ENCODE measurements at places on chromosomes 1 and 21.

GRCh38 chr1:202110977-202111376 lies 11.7 kb upstream of the GPR37L1 start:
- DNase-seq: no peak

DNA sequence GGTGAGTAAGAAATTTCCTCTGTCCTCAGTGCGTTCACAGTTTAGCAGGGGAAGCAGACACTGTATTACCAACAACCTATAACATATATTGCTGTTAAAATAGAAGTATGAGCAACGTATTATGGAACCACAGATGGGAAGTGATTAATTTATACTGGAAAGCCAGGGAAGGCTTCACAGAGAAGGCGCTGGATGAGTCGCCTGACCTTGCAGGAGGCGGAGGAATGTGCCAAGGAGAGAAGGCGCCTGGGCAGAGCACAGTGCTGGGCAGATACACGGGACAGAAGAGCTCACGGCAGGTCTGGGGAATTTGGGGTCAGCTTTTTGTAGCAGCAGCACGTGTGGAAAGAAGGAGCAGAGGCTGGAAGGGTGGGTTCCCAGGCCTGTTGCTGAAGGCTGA lies 116.3 kb downstream of the DHRS3 start:
- no peak for DNase-seq

DNA sequence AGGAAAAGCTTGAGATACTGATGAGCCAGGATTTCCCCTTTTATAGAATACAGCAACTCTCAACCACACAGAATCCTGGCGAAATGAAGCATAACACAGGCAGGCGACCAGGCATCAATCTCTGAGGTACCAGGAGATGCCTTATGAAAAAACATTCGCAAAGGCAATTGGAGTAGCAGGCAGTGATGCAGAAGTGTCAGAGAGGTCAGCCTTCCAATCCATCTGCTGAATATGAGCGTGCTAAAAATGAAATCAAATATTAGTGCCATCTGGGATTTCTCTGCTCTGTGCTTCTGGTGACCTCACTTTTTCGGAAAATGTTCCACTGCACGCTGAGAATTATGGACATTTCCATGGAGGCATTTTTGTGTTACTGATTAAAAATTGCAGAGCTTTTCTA lies 258.8 kb downstream of the VAV3 start:
- no peak for DNase-seq

- DNase-seq: no peak
These were observed 116.9 kb upstream of the CD34 start for GRCh38 chr1:208027861-208028260.

GRCh38 chr1:105072850-105073249 lies 1323.2 kb downstream of the AMY1C start:
- DNase-seq: no peak

GRCh38 chr1:11248169-11248568 lies 14.2 kb downstream of the MTOR start:
- no peak for DNase-seq

DNA sequence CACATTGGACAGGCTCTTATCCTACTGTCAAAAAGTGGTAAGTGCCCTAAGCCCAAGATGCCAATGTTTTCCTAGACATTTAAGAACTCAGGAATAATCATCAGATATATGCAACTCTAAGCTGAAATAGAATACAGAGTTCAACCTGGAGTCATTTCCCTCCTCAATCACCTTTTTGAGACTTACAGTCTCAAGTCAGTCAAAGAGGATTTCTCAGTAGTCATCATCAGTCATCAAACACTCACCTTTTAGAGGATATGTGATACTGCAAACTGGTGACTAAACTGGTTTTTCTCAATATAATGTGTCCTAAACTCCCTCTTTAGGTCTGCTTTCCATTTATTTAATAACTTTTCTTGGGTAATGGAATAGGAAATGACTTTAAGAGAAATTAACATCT lies 145.3 kb upstream of the ADAMTS5 start:
- no peak for DNase-seq

DNA sequence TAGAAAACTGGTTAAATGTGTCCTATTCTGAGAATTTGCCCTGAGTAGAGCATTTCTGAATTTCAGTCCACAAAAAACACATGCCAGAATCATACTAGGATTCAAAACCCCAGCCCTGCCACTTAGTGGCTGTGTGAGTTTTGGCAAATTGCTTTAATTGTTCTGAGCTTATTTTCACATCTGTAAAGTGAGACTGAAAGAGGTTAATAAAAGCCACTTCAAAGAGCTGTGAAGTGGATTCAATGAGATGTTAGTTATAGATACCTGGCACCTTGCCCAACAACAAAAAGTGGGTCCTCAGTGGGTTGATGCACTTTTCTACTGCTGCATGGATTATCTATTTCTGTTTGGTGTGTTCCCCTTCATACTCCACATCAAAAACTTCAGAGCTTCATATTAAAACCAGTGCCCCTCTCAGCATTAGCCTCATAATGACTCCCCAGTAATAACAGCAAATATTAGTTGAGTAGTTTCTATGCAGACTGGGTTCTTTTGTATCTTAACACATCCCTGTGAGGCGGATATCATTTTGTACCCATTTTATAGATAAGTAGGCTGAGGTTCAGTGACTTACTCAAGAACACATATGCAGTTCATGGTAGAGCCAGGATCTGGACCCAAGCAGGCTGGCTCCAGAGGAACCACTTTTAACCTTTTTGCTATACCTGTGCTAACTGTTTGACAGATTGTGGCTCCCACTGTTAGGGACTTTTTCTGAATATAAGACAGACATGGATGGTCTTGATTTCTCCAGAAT lies 14.2 kb upstream of the ADORA3 start:
- peak; percentile 60 for DNase-seq

DNA sequence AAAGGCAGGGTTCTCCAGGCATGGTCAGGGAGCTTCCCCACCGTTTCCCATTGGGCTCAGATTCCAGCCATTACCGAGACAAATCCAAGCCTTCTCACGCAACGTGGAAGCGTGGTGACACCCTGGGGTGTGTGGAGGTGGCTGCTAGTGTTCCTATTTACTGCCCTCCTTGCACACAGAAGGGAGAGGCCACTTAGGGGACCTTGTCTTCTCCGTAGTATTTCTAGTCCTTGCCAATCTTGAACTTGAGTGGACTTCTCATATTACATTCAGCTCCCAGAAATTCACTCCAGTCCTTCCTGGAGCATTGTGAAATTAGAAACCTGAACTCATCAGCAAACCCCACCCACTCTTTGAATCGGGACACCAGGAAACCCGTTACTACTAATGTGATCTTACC lies 131.6 kb downstream of the AJAP1 start:
- no peak for DNase-seq

All from activated CD4-positive, alpha-beta T cell treated with anti-CD3 and anti-CD28 coated beads, Interleukin-2, Interleukin-4, amounts not matched to agents 100 ng/mL and 50 ng/mL, durations not matched to agents 16 hours and 8 hours (primary cell).